Jurkat, Clone E6-1 (cell line): ENCODE measurements at places on chromosomes 6 and 20.

GRCh38 chr6:34813028-34813713 lies 21.3 kb downstream of the BLTP3A start:
- no peak for DNase-seq

GRCh38 chr6:151269321-151269995 lies 29.7 kb downstream of the AKAP12 start:
- no peak for DNase-seq

- DNase-seq, result no peak
Observed at GRCh38 chr6:3825851-3826581, 23.2 kb upstream of the FAM50B start.

DNA sequence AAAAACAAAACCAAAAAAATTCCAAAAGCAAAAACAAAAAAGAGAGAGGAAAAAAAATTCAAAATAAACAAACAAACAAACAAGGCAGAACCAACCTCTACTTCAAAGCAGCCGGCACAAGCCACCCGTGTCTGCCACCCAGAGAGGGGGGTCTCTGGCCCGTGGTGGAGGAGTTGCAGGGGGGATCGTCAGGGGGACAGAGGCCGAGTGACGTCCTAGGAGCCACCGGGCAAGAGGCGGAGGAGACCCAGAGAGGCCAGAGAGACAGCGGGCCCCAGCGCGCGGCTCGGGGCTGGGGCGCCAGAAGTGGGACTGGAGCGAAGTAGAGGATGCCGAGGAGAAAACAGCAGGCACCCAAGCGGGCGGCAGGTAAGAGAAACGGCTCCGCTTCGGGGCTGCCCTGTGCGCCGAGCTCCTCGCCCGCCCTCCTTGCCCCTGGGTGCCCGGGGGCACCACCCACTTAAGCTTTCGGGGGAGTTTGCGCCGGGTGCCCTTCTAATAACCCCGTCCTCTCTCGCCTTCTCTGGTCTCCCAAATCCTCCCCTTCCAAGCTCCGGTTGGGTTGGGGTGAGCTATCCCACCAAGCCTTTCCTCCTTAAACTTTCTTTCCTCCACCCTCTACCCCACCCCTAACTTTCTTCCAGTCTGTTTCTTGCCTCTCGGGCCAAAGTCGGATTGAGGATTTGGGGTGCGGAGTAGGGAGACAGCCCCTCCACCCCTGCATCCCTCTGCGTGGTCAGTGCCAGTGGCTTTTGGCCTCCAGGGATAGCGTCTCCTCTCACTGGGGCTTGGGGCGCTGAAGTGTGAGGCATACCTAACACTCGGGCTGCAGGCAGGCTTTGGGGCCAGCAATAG lies 1.0 kb downstream of the TSHZ2 start:
- no peak for DNase-seq

GRCh38 chr6:80366051-80366450 lies 259.6 kb downstream of the BCKDHB start:
- no peak for DNase-seq

GRCh38 chr6:4023240-4023639 lies 55.7 kb downstream of the FAM217A start:
- DNase-seq, result no peak

GRCh38 chr6:103105686-103106085 lies 1712.2 kb downstream of the GRIK2 start:
- no peak for DNase-seq

- no peak for DNase-seq
Observed at GRCh38 chr6:158717341-158718330, 67.8 kb downstream of the SYTL3 start.

DNA sequence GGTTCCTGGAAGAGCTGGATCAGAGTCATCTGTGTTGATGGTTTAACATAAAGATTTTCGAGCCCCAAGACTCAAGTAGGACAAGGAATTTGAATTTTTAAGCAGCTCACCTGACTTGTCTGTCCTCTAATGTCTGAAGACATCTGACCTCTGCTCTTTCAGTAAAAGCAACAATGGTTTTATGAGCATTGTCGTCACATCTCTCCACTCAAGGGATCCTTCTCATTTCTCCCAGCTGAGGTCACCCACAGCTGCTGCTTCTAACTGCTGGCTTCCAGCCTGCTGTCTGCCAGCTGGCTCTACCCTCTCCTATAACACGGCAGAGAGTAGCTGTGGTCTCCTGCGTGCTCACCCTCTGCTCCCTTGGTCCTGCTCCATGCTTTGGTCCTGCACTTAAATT lies 24.7 kb upstream of the HDAC2 start:
- no peak for DNase-seq

DNA sequence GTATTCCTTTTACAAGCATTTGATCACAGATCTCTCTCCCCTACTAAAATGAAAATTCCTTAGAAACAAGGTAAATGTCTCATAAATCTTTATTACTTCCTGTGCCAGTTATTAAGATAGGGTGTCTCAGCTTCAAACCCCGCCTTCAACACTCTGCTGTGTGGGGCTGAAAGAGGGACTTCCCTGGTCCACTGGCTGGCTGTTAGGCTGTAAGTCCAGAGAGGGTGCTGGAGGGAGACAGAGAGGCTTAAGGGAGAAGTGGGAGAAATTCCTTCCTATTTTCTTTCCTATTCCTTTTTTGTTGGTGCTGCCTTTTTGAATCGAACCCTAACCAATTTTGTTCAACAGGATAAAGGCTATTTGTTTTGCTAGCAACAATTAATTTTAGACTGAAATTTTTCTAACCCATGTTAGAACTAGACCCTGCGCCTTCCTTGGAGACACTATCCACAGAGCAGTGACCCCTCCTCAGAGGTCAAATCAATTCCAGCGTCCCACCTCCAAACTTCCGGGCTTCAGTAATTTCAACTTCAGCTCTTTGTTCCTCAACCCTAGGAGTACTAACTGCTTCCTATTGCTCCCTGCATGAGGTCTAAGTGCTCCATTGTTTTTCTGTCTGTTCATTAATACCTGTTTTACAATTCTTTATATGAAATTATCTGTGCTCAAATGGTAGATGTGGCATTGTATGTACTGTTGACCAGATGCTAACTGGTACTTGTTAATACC lies 207.5 kb upstream of the OPRM1 start:
- no peak for DNase-seq

GRCh38 chr20:4153251-4153650 lies 137.9 kb upstream of the RNF24 start:
- no peak for DNase-seq

DNA sequence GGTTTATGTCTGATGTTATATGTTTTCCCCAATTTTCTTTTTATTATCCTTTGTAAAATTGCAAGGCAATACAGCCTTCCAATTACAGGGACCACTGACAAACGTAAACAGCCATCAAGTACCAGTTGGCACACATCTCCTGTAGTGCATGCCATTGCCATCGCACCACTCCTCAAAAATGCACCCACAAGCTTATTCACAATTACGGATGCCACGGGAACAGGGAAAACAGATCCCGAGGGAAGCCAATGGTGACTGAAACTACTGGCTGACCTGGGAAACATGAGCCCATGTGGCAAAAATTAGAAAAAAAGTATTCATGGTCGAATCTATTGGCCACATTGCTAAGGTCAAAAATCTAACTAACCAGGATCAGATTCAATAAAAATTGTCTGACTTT lies 395.2 kb downstream of the PAX1 start:
- DNase-seq, result no peak

- no peak for DNase-seq
Observed at GRCh38 chr20:63484651-63485403, 12.4 kb upstream of the KCNQ2 start.

DNA sequence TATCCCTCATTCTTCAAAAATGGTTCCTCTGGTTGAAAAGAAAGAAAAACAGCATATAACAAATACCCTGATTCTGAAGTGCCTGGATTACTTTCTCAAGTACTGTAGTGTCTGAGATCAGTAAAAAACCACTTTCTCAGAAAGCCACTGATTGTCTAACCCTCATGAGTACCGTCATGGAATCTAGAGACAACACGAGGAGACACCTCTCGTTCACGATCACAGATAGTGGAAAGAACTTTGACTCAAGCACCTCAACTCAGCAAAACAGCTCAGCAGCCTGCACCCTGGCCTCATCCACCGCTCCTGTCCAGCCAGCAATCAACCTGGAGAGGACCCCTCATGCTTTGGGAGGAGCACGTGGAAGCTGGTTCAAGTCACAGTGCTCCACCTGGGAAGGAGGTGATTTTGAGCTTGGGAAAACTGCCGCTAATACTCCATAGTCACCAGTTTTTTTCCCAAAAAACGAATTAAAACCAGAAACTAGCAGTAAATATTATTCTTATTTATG lies 1.0 kb downstream of the SCML4 start:
- no peak for DNase-seq

- DNase-seq, result peak; percentile 27
Observed at GRCh38 chr6:89494131-89494793, 61.3 kb downstream of the ANKRD6 start.

GRCh38 chr6:52403627-52404026 lies 16.5 kb upstream of the EFHC1 start:
- DNase-seq, result no peak

DNA sequence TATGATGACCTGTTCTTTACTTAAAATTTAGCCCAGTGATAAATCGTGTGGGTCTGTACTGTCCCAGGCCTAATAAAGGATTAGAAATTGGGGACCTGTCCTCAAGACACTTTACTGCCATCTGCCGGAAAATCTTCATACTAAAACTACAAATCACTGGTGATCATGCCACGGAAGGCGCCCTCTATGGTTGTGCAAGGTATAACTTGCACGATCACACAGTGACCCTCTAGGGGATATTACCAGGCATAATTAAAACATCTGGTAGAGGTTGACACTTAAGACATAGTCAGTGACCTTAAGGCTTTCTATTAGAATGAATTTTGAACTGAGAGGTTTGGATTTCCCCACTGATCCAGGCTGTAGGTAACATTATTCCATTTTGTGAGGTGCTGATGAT lies 172.6 kb downstream of the BMP2 start:
- peak; percentile 58 for DNase-seq

- DNase-seq, result no peak
Observed at GRCh38 chr20:49831022-49831769, 18.6 kb downstream of the SLC9A8 start.

GRCh38 chr6:20916086-20916485 lies 381.8 kb downstream of the CDKAL1 start:
- no peak for DNase-seq

DNA sequence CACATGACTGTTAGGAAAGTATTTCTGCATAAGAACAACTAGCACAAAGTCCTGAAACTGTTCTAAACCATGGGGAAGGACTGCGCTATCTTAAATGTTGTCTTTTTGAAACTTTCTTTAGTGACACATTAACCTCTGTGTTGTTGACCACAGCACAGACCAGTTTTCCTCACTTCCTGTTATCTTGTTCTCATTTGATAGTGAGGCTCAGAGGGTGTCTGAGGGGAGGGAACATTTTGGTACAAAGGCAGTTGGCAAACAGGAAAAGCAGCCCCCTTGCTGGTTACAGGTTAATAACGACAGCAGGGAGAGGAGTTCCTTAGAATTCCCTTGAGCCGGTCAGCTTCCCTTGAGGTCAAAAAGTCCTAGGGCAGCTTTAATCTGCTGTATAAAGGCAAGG lies 143.5 kb upstream of the BMP2 start:
- DNase-seq, result no peak

DNA sequence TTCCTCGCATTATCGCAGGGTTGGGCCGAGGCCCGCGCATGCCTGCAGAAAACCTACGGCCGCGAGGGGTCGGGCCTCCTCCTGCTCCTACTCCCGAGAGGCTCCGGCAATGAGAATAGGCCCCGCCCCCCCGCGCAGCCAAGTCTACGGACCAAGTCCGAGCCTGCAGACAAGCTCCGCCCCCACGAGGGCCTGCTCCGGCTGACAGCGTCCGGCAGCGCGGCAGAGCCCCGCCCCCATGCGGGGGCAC lies 3.1 kb upstream of the GPSM3 start:
- peak; percentile 98 for DNase-seq

GRCh38 chr20:46269372-46269771 lies 38.9 kb downstream of the CDH22 start:
- DNase-seq, result no peak

GRCh38 chr20:44073011-44073674 lies 113.8 kb downstream of the JPH2 start:
- no peak for DNase-seq

DNA sequence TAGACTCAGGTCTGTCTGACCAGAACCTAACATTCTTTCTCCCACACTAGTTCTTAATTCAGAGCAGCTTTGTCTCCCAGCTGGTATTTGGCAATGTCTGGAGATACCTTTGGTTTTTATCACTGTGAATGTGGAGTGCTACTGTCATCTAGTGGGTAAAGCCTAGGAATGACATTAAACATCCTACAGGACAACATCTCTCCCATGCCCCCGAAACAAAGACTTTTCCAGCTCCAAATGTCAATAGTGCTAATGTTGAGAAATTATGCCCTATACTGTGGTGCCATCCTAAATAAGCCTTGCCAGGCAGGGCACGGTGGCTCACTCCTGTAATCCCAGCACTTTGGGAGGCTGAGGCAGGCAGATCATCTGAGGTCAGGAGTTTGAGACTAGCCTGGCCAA lies 4.2 kb upstream of the TTPAL start:
- no peak for DNase-seq
